ENCODE measurements at places on chromosomes 4 and X.

DNA sequence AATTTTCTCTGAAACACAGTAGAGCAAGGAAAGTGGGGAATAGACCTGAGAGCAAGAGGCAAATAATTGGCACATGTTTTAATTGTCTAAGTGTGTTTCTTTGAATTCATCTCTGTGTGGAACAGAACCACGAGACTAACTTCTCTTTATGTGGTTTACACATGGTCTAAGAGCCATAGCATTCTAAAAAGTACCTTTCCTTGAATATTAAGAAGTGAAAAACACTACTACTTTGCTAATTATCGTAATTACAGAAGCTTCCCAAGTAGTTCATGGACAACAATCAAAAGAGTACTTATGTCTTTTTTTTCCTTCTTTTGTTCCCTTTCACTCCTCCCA lies 2.9 kb upstream of the CYBB start:
- DNase-seq = no peak

DNA sequence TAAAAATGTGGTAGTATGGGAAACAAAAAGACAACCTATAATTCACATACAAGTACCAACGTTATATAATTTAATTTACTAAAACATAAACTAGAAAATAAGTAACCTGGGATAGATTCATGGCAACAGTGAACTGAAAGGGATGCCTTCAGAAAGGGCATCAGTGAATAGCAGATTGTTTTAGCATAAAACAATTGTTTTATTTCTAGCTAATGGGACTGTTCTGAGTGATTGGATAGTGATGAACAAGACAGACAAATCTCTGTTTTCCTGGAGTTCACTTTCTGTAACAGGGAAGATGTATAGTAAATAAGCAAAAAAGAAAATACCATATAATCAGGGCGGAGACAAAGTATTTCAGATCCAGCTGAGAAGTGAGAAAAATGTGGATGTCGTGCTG lies 379.1 kb upstream of the SPOCK3 start:
- DNase-seq = no peak

GRCh38 chrX:21373637-21374162 lies 518 bp upstream of the CNKSR2 start:
- DNase-seq = no peak

DNA sequence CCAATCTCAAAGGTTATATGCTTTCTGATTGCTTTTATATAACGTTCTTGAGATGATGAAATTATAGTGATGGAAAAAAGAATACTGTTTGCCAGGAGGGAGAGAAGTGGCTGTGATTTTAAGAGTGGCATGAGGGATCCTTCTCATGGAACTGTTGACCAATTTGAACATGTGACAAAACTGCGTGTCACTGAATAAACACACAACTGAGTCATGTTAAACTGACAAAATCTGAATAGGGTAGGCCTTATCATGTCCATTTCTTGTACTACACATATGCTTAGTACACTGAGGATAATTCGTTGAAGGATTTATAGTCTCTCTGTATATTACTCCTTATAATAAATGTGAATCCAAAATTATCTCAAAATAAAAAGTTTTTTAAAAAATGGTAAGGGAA lies 22.2 kb upstream of the HSPA4L start:
- no peak for DNase-seq

DNA sequence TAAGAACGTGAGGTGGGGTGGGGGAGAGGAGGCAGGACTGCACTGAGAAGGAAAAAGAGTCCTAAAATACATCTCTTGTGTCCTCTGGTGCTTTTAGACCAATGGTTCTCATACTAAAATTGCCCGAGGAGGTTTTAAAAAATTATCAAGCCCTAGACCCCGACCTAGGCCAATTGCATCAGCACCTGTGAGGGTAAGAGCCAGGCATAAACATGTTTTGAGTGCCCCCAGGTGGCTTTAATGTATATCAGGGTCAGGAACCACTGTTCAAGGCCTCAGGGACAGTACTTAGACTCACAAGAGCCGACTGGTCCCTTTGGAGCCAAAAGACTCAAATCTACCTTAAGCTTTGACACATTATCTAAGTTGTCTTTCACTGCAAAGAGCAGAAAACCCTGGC lies 37.5 kb upstream of the TMEM150C start:
- peak; percentile 32 for DNase-seq

DNA sequence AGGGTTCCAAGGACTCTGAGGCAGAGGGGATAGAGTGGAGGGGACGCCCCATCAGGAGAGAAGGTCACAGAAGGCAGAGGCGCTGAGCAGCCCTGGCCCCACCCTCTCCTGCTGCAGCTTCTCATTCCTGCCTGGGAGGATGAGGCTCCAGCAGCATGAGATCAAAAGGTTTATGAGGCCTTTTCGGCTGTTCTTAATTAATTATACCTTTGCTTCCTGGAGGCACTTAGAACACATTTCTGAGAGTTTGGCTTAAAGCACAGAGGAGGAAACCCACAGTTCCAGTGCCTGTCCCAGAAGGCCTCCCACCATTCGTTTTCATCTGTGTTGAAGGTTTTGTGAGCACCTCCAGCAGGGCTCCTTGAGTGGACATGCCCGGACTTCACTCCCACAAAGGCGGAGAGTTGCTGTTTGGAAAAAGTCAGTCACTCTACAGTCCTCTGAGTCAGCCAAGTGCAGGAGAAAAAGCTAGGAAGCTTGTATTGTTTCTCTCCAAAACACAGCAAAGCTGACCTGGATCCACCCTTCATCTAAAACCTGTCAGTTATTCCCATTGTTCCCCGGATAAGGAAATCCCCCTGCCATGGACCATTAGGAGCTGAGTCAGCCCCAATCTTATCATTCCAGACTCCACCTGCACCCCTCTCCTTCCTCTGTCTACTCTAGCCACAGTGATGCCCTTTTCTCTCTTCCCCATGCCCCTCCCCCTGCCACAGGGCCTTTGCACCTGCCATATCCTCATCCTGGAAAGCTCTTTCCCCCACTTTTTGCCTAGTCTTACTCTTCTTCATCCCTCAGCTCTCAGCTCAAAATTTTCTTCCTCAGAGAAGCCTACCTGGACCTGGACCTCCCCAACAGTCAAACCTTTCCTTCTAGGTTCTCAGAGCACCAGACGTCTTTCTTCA lies 276.8 kb downstream of the FBXW7 start:
- no peak for DNase-seq

DNA sequence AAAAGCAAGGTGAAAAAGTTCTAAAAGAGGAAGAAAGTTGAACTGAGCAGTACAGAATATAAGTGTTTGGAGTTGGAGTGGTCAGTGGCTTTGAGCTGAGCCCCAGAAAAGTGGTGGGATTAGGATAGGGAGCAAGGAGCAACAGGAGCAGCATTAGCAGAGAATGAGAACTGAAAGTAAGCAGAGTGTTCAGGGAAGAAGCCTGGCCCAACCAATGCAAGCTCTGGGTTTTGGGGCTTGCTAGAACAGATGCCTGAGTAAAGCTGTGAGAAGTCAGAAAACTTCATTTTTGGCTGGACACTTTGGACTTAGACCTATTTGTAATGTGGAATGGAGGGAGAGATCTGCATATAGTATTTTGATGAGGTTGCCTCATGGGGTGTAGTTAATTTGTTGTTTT lies 17.8 kb downstream of the JADE1 start:
- DNase-seq = no peak

GRCh38 chrX:14776901-14777300 lies 96.0 kb downstream of the FANCB start:
- DNase-seq = no peak

DNA sequence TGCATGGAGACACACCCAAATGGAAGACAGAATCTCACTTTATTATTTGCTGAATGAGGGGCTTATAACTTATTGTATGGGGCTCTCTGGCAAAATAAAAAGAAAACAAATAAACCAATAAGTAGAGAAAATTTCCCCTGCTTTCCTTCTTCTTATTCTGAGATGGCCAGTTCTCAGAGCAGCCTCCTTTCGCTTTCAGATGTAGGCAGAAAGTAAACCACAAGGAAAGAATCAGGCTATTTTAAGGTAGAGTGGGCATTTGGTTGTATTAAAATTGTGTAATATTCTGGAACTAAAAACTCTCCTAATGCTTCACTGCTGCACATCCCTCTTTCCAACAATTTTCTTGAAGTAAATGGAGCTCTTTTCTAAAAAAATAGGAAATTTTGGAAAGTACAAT lies 241.8 kb downstream of the GALNTL6 start:
- no peak for DNase-seq

DNA sequence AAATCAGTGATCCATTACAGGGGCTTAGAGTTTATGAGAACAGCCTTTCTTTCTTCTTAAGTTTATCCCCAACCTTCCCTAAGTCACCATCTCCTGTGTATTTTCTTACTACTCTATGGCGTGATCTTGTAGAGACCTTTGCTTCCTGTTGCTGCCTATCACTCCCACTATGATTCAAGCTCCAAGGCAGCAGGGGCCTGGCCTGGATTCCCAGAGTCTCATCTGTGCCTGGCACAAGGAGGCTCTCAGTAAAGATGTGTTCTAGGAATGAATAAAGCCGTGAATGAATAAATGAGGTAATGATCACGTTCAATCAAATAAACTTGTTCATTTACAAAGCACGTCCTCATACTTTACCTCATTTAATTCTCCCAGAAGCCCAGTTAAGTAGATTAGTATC lies 45.4 kb downstream of the CC2D2A start:
- DNase-seq = no peak

DNA sequence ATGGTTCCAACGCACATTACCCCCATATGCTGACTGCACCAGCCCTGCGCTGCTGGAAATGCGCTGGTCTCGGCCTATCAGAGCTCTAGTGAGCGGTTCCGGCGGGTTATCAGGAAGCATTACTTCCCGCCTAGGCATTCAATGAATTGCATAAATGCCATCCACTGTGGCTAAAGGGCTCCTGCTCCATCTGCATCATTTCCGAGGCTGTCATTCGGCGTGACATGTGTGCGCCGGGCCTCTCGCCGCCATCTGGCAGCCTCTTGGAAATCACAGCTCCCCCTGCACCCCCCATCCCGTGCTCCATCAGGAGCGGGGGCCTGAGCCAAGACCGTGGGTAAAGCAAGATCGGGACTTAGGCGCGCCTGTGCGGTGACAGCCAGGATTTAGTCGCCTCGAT lies 64.4 kb downstream of the SEPSECS start:
- DNase-seq = no peak

- DNase-seq = no peak
Measured at GRCh38 chrX:9492901-9493300, 28.0 kb downstream of the TBL1X start.

DNA sequence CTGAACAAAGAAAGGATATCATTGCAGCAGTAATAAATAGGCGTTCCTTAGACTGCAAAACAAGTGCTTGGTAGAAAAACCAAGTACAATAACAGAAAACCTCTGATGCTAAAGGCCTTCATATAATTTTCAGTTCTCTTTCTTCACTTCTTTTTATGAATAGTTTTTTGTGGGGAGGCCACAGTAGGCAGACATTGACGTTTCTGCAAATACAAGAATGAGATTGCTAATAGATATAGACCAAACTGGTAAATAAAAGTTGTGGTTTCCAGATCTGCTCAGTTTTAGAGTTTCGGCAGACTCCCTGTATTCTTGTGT lies 57.0 kb upstream of the RAP1GDS1 start:
- DNase-seq = no peak

- DNase-seq = peak; percentile 55
Measured at GRCh38 chr4:168631241-168632162, 134.7 kb downstream of the PALLD start.

DNA sequence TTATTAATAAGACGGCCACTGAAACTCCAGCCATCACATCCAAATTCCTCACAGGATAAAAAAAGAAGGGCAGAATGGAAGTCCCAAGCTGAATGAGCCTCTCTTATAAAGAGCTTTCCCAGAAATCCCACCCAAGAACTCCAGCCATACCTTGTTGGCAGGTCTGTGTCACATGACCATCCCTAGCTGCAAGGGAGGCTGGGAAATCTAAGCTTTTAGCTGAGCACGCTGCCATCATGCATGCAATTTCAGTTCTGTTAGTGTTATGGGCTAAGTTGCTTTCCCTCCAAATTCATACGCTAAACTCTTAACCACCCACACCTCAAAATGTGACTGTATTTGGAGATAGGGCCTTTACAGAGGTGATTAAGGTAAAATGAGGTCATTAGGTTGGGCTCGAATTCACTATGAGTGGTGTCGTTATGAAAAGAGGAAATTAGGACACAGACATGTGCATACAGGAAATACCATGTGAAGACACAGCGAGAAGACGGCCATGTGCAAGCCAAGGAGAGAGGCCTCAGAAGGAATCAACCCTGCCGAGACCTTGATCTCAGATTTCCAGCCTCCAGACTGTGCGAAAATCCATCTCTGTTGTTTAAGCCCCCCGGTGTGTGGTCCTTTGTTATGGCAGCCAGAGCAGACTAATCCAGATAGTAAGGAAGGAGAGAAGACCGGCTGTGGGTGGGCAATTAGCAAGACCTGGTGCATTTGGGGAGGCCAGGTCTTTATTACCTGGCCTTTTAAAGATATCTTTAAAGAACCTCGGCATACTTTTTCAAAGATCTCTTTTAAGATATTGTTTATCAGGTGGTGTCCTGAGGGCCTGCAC lies 317.6 kb downstream of the BCOR start:
- DNase-seq = no peak

DNA sequence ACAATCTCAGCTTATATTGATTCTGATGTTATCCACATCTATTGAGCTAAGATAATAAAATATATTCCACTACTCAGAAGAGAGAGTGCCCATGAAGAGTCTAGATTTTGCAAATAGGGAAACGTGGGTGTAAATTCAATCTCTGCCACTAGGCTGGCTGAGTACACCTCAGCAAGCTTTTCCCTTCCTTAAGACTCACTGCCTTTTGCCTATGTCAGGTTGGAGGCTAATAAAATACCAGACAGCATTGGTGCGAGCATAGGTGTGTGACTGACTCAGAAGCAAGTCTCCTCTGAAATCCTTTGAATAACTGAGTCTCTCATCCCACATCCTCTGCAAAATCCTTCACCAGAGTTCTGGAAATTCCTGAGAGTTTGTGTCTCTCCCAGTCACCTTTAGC lies 405.4 kb upstream of the CPEB2 start:
- DNase-seq = no peak

- DNase-seq = no peak
Measured at GRCh38 chr4:70836081-70836480, 3.6 kb downstream of the GRSF1 start.

DNA sequence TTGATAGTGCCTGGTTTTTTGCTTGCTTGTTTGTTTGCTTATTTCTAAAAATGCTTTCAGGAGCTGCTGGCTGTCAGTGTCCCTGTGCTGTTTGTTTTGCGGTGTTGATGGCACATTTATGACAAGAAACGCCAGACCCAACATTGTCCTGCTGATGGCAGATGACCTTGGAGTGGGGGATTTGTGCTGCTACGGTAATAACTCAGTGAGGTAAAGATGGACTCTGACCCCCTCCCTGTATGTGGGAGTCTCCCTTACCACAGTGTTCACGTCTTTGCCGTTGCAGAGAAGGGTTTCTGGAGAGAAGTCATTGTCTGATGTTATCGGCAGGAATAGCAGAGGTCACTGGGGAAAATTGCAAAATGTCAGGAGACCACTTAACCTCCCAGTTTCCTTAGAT lies at the start of gene ARSH:
TSS of gene ARSH (plus strand) at position 52 of the 400 bp plus-strand sequence. CDS start at position 119, 67 bp downstream.
- DNase-seq = no peak

DNA sequence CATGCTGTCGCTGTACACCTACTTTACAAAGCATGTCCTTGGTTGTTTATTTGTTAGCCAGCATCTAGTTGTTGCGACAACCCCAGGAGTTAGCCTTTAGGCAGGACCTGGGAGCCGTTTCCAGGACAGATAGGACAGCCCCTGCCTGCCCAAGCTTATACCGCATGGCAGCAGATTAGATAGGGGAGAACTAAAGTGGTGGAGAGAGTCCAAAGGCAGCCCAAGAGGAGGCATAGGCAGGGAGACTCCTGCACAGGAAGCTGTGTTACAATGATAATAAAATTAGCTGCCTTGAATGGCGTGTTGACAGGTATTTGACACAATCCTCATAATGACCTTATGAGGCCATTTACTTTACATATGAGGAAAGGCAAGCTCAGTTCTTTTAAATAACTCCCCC lies 13.0 kb downstream of the NSDHL start:
- DNase-seq = no peak

- DNase-seq = no peak
Measured at GRCh38 chr4:38693569-38693968, 29.6 kb downstream of the KLF3 start.
